Ascending aorta (tissue), 2 donors: ENCODE measurements at places on chromosomes 16 and 17. TPM values are rescaled to one million over a fixed set of nuclear protein-coding genes. Genes with fewer than 3 reads are reported as not detected.

IRX3 gene
- 0.11 TPM for total RNA-seq

RHBDL1 gene
- 1.1 TPM for total RNA-seq

CTRB2 gene
- total RNA-seq: not detected

TMEM204 gene
- 145 TPM for total RNA-seq

MAF gene
- total RNA-seq: 41.1 TPM

DHRS7C gene
- not detected for total RNA-seq

HSD3B7 gene
- 35.2 TPM for total RNA-seq

TOP3A gene
- 52.8 TPM for total RNA-seq

TP53TG3D gene
- not detected for total RNA-seq

KRT40 gene
- total RNA-seq: not detected

TMEM235 gene
- not detected for total RNA-seq

C1QTNF1 gene
- 435 TPM for total RNA-seq

CKLF gene
- not detected for total RNA-seq

TRIM47 gene
- 132 TPM for total RNA-seq
